ENCODE measurements at places on chromosomes 6 and 20.

DNA sequence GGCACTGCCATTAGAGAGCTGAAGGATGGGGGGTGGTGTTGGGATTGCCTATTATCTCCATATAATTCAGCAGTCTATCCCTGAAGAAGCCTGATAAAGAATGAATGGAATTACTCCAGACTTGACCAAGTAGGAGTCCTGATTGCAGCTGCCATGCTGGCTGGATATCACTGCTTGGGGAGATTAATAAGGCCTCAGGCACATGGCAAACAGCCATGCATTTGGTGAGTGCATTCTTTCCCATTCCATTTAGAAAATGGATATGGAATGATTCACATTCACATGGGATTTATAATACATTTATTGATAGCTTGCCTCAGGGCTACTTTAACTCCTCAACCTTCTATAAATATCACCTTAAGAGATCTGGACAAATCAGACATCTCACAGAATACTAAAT lies 49.6 kb upstream of the HLA-A start:
- no peak for DNase-seq

- peak; percentile 89 for DNase-seq
These were observed 121.8 kb downstream of the SULF2 start for GRCh38 chr20:47663354-47664067.

GRCh38 chr6:4781967-4782575 lies 5.9 kb downstream of the CDYL start:
- no peak for DNase-seq

DNA sequence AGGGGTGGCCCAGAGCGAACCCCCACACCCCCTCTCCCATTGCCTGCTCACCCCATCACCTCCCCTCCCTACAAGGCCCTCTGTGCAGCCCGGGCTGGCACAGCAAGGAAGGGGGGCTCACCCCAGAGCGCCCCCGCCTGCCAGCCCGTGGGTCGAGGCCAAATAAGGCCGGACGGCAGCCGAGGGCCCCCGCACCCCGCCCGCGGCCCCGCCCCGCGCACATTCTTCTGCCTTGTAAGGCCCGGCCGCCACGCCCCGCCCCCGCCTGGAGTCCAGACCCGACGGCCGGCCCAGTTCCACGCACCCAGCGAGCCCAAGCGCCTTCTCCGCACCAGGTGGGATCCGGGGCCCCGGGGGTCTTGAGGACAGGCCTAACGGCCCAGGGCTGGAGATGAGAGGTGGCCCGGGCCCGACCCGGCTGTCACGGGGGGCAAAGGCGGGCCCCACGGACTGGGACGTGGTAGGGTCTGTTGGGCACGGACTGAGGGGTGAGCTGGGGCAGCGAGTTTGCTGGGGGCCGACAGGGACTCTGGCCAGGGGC lies at the start of gene MYL9:
MYL9 (plus strand) TSS at position 293 of the 541 bp plus-strand sequence. CDS start 3,366 bp downstream, outside the sequence.
- DNase-seq, result no peak

DNA sequence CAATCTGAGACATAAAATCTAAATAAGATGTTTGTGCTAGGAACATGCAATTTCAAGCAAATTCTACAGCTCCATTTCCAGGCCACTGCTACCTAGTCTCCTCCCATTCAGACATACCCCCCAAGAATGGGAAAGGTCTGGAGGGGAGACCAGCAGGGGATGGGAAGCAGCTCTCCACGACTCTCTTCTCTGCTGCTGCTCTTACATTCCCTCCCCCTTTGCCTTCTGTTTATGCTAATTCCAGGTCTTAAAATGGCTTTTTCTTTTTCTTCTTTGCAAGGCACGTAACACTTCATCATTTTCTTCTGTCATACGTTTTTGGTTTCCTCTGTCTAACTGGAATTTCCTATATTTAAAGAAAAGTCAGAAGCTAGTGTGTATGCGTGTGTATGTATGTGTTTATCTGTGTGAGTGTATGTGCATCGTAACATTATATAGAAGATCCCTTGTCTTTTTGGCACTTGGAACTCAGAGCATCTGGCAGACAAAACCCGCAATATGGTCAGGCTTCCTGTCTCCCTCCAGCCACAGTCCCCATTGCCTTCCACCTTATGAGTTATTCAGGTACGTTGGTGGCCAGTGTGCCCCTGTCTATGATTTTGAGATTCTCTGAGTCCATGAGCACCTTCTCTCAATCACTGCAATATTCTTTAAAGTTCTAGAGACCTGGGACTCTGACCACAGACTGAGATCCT lies 493.7 kb downstream of the BTBD3 start:
- no peak for DNase-seq

DNA sequence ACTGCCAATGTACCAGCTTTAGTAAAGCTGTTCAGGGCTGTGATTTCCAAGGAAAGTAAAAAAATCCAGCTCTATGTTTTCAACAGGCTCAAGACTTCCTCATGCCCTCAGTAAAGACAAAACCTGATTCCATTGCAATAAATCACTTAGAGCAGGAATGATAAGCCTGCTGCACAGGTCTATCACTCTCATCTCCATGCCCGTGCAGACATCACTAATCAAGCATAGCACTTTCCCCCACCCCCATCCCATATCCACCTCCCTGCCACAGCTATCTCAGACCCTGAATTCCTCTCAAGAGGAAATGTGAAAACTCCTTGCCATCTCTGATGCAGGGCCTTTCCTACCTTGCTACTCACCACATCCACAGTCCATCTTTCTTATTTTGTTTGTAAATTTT lies 554.9 kb downstream of the MAFB start:
- DNase-seq, result no peak

- no peak for DNase-seq
These were observed 31.0 kb upstream of the PTCHD4 start for GRCh38 chr6:48141975-48142374.

DNA sequence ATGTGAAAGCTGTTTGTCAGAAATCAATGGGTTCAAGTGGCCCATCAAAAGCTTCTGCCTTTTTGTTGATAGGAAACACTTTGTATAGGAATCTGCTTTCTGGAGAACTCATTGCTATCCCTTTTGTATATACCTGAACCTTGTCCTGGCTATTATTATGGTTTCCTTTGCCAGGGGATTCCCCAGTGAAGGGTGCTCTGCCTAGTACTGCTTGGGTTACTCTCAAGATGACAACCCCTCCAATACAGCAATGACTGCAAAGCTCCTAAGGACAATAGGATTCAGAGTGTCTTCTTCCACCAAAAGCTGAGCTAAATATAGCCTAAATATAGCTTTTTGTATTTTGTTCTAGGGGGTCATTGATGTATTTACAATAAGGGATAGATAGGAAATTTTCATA lies 54.0 kb upstream of the PTPRK start:
- no peak for DNase-seq

DNA sequence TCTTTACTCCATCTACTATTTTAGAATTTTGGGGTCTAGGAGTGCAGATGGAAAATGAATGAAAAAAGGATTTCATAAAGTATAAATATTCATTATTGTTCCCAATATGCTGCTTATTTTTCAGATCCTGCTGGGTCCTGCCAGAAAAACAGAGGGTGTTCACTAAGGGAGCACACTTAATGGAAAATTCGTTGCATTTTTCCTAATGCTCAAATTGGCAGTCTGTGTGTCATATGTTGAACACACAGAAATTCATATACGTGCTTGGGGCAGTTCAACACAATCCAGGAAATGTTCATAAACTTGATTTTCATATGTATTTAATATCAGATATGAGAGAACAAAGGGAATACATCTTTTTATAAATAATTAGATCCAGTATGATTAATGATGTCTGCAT lies 1019.4 kb downstream of the EPHA7 start:
- DNase-seq, result no peak

GRCh38 chr6:155782739-155783459 lies 327.3 kb upstream of the NOX3 start:
- DNase-seq, result no peak

DNA sequence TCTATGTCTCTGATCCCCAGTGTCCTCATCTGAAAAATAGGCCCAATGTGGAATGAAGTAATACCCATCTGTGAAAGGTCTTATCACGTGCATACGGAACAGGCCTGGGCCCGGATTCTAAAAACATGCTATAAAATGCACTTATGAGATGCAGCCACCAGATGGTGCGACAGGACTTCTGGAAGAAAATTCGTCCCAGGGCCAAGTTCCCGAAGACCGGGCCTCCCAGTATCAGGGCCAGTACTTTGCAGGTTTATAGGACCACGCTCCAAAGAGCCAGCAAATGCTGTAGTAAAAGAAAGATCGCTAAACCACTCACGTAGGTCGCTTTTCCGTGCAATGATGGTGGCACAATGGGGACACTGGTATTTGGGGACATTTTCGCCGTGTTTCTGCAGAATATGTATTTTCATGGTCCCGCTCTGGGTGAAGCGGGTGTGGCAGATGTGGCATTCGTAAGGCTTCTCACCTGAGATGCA lies 10.6 kb downstream of the CTCFL start:
- no peak for DNase-seq

- no peak for DNase-seq
These were observed 1.1 kb downstream of the GJA10 start for GRCh38 chr6:89895276-89895874.

DNA sequence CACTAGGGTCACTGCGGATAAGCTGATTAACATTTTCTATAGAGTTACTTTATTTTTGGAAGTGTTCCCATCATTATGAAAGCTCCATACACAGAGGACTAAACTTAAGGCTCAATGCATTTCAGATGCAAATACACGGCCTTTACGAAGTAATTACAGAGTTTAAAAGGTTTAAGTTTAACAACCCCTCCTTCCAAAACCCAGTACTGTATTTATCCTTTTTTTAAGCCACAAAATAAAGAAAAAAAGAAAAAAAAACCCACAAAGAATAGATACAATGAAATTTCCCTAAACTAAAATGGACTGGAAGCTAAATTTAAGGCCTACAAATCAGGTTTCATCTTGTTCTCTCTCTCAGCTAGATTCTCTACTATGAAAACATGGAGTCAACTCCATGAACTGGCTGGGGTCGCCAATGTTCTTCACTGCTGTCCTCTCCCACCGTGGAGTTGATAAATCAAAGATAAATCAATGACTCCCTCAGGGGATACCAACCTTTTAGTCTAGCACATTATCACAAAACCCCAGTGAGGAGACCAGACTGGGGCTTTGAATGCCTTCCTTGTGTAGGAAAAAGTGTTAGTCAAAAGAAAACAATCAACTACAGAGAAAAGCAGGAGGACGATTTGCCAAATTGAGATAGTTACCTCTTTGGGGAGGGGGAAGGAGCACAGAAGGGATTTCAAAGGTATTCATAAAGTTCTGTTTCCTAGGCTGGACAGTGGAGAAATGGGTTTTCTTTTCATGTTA lies 52.5 kb downstream of the TNFRSF21 start:
- no peak for DNase-seq

- no peak for DNase-seq
These were observed 15.0 kb downstream of the ALDH8A1 start for GRCh38 chr6:134934793-134935485.

GRCh38 chr6:113406048-113406695 lies 451.0 kb upstream of the MARCKS start:
- DNase-seq, result no peak

DNA sequence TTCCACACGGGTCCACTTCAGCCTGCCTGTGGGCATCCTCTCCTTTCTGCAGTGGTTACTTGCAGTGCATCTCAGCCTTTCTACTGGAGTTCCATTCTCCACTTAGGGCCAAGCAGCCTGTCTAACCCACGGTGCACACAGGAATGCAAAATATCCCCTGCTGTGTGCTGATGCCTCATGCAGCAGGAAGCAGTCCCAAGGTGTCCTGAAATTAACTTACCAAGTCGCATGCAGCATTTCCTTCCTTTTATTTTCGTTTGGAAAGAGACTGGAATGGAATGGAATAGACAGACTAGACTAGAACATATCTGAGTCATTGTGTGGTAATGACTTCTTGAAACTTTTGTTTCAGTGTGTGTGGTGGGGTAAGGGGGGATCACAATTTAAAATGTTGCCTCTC lies 25.9 kb upstream of the FOXQ1 start:
- DNase-seq, result no peak

DNA sequence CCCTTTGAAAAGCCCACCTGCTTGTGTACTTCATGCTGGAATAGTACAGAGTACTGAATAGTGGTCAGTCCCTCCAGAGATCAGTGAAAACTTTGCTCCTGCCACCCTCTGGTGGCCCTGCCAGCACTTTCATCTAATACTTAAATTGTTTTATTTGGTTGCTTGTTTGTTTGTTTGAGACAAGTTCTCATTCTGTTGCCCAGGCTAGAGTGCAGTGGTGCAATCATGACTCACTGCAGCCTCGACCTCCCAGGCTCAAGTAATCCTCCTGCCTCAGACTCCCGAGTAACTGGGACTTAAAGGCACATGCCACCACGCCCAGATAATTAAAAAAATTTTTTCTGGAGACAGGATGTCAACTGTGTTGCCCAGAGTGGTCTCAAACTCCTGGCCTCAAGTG lies 9.1 kb downstream of the FAM83D start:
- no peak for DNase-seq

- no peak for DNase-seq
These were observed 96.4 kb upstream of the DUSP22 start for GRCh38 chr6:195861-196360.

GRCh38 chr20:63103402-63104311 lies 96.9 kb upstream of the BHLHE23 start:
- DNase-seq, result no peak

DNA sequence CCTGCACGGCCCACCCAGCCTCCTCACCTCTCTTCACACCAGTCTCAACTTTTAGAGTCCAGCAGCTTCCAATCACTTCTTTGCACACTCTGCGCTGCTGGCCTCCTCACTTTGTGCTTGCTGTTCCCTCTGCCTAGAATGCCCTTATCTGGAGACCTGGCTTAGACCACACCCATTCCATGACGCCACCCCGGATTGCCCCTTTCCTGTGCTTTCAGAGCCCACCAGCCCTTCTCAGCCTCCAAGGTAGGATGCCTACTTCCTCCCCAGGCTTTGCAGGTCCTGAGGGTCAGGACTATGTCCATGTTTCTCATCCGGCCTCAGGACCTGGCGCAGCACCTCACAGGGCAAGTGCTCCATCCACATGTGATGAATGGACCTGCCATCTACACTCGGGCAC lies 27.0 kb upstream of the AVP start:
- DNase-seq, result no peak

GRCh38 chr6:84763886-84764331 lies 489 bp downstream of the TBX18 start:
- DNase-seq, result peak; percentile 53

DNA sequence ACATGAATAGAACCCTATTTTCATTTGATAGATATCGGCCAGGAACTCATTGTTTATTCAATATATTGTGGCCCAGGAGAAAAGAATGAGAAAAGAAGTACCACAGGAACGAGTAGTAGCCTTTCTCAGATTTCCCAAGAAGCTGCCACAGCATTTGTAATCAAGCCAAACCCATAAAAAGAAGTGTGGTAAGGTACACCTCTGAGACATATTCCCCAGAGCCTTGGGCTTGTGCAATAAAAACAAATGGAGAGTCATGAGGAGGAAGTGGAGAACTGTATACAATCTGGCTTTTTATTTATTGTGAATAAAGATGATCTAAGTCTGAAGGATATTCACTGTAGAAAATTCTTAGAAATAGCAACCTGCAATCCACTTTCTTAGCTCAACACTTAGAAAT lies 36.7 kb downstream of the KIF6 start:
- no peak for DNase-seq

GRCh38 chr6:148925701-148926100 lies 178.9 kb downstream of the UST start:
- no peak for DNase-seq

GRCh38 chr20:12914804-12915203 lies 94.0 kb upstream of the SPTLC3 start:
- DNase-seq, result no peak

GRCh38 chr20:50182346-50182745 lies 8.3 kb upstream of the CEBPB start:
- DNase-seq, result no peak

- no peak for DNase-seq
These were observed 72.7 kb downstream of the METTL24 start for GRCh38 chr6:110285306-110286060.

GRCh38 chr6:14906621-14907020 lies 339.2 kb upstream of the JARID2 start:
- no peak for DNase-seq

- DNase-seq, result no peak
These were observed 5.5 kb downstream of the ITCH start for GRCh38 chr20:34368547-34368946.
